ENCODE measurements at places on chromosomes 6 and 20.

- DNase-seq, result no peak
Observed at GRCh38 chr20:45470937-45471336, 1.4 kb downstream of the WFDC2 start.

- DNase-seq, result no peak
Observed at GRCh38 chr6:149935668-149936067, 6.1 kb upstream of the ULBP2 start.

DNA sequence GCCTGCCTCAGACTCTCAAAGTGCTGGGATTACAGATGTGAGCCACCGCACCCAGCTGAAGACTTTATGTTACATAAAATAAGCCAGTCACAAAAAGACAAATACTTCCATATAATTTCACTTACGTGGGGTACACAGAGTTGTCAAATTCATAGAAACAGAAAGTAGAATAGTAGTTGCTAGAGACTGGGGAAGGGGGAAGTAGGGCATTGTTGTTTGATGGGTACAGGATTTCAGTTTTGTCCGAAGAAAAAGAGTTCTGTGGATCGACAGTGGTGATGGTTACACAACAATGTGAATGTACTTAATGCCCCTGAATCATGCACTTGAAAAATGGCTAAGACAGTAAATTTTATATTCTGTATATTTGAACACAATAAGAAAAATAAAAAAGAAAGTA is 41.6 kb upstream of the ANKEF1 start:
- no peak for DNase-seq

DNA sequence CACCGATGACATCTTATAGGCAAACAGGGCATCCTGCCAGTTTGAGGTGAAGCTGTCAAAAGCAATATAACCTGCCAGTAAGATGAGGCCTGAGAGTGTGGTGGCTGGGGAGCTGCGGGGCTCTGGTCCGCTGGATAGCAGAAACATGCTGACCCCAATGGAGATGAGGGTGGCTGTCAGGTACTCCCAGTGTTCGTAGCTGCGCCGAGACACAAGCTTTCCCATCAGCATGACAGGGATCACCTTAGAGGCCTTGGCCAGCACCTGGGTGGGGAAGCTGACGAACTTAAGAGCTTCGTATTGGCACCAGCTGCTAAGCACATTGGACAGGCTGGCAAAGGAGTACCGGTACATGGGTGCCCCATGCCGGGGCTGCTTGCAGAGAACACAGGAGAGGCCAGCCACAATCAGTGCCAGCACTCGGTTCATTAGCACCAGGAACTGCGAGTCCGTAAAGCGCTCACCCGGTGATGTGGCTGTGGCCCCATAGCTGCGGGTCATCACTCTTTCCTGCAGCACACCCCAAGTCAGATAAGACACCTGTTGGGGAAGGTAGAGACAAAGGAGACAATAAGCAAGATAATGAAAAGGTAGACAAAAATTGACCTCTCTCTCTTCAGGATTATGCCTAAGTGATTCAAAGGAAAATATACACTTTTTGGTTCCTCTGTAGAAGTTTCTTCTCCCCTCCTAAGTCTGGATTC is 2.1 kb downstream of the SLC35B2 start:
- no peak for DNase-seq

- DNase-seq, result no peak
Observed at GRCh38 chr6:156658966-156659821, 118.0 kb upstream of the ARID1B start.

DNA sequence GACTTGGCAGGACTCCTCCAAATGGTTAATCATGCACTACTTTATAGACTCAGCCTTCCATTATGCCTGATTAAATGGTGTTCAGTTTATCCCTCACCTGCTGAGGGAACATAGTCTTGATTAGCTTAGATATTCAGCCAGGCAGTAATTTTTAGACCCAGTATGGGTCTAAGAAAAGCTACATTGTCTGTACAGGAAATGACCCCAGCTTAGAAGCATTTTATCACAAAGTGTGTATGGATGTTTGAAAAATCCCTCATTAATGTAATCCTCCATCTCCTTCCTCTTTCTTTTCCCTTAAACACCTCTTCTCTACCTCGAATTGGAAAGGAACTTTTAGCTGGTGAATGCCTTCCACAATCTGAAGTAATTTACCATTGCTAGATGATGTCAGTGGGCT is 252.2 kb upstream of the BMP2 start:
- no peak for DNase-seq

DNA sequence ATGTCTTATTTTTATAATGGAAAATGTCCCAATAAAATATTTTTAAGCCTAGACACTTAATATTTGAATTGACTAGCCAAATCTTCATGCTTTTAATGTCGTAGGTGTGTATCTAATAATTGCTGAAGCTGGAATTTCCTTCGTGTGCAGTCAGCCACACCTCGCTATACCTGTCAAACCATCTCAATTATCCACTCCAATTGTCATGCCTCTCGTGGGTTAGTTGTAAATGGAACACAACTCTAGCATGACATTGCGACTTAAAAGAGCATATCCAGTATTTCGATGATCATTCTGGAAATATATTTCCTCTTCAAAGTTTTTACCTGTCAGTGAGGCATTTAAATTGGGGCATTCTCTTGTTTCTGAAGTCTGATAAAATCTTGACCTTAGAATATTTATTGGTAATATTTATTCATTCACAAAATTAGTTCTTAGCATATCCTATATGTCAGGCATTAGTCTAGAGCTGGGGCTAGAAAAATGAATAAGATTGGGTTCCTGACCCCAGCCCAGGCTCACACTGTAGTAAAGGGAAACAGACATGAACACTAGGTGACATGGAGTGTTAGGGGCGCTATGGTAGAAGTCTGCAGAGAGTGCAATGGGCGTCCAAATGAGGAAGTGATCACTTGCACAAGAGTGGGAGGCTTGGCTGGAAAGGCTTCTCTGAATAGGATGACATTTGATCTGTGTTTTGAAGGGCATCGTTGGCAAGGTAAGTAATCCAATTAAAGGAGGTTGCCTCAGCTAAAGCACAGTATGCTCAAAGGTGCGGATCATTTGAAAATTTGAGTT is 11.0 kb upstream of the CFAP206 start:
- no peak for DNase-seq

DNA sequence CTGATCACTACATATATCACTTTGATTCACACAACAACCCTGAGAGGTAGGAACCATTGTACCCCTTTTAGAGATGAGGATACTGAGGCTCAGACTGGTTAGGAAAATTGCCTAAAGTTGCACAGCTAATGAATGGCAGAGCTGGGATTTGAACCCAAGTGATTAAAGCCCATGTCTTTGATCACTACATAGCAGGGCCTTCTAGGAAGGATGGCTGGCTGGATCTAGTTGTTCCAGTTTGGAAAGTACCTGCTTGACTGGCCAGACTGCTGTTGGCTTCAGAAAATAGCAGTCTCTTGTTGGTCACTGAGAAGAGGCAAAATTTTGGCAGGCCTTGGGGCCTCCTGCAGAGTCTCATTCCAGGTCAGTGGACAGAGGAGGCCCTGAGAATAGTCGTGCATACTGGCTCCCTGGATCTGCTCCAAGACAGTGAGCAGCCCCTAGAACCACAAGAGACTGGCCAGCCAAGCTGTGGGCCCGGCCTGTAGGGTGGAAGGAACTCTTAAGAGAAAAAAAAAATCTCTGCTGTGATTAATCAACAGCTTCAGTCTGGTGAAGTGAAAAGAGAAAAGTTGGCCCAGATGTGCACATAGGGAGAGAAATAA is 17.5 kb downstream of the PPARD start:
- no peak for DNase-seq

DNA sequence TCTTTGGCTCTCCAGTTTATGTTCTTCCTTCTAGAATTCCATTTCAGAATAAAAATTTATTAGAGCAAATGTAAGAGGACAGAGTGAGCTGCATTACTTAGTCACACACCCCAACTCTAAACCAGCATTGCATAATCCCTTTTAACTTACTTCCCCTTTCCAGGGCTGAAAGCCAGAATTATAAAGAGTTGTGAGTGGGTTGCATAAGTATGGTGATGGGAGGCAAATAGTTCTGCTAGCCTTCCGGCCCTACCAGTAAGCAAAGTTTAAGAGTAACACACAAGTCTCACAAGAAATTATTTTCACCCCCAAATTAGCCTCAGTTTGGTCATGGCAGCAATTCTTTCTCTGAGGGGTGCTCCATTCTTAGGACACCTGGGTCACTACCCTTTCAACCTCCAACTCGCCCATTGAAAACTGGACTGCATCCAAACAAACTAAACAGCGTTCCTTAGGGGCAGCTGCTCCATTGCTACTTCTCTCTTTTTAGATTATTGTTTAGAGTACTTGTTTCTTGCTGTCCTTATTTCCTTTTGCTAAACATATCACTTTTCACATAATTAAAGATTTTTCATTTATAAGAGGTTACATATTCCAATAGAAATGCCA is 1.6 kb downstream of the KIAA0408 start:
- DNase-seq, result no peak

DNA sequence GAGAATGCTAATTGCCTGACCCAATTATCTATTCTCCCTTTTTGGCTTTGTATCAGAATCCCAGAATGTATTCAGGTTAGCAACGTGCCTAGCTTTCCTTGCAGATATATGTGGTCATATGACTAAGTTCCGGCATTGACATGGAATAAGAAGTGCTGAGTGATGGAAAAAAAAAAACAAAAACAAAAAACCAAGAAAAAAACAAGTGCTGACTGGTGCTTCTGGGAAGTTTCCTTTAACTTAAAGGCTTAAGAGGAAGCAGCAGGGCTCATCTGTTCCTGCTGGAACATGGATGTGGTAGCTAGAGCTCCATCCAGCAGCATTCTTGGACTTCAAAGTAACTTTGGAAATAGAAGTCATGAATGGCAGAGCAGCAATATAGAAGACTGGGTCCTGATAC is 10.4 kb upstream of the RPF2 start:
- DNase-seq, result no peak

GRCh38 chr6:53316142-53316541 is 32.6 kb downstream of the ELOVL5 start:
- no peak for DNase-seq

DNA sequence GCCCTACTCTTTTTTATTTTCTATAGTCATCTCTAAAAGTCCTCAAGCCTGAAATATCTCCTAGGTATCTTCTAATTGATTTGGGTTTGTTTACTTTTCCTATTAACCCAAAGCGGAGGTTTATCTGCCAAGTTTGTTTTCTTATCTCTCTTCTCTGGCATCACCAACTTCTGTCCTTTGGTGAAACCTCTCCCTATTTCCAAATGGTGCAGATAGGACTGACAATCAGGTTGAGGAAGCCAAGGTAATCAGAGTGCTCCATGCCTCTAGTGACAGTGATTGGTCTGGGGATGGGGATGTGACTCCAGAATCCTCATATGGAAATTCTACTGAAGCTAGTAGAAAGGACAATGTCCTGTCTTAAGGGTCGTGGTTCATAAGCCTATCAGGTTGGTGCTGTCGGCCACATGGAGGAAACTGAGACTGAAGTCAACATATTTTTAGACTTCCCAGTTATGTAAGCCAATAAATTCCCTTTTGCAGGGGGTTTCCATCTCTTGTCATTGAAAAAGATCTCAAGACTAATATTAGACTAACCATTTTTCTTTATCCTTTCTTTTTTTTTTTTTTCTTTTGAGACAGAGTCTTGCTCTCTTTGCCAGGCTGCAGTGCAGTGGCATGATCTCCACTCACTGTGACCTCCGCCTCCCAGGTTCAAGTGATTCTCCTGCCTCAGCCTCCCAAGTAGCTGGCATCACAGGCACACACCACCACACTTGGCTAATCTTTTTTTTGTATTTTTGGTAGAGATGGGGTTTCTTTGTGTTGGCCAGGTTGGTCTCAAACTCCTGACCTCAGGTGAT is 28.0 kb downstream of the KIF6 start:
- DNase-seq, result no peak

DNA sequence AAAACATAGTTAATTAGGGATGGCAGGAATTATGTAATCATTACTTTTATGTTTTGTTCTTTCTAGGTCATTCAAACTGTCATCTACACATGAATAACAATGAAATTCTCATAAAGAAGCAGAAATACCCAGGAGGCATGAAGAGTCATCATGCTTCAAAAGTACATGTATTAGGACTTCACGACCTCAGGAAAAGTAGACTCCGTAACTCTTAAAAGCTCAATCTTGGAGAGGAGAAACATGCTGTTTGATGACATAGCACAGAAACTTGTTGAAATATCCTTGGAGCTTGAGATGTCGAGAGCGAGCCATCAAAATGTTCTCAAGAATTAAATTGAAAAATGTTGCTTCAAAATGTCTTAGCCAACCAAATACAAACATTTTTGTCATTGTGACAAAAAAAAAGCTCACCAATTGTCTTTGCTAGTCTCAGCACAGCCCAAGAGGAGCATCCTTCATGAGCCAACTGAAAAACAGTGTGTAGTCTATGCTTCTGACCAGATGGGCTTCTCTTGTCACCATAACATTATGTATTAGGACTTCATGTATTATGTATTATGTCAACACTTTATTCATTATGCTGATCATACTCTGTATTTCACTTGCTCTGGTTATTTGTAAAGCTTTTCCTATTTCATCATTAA is 28.2 kb upstream of the ANKEF1 start:
- no peak for DNase-seq

- no peak for DNase-seq
Observed at GRCh38 chr6:1379017-1379787, 10.2 kb upstream of the FOXF2 start.

DNA sequence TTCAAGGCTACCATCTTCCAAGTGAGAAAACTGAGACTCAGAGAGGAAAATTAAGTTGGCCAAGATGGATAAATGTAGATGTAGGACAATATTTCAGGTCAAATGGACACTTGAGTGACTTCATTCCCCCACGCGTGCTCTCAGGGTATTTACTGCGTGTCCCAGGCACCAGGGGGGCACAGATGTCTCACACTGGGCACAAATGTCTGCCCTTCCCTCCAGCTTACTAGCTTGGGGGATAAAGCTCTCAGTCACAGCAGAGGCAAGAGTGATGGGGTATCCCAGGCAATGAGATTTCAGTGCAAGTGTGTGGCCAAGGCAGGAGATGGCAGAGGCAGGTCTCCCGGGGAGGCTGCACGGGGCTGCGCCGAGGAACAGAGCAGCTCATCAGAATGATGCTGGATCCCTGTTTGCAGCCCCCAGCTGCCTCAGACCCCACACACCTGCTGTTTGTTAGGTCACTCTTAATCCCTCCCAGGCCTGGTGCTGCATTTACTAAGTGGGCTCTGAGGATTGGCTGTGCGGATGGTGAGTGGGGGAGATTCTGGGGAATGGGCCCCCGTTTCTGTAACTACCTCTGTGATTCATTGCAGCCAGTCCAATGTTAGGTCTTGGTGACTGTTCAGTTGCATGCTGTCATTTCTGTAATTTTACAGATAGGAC is 44.1 kb downstream of the PTK7 start:
- no peak for DNase-seq

- DNase-seq, result no peak
Observed at GRCh38 chr6:45513843-45514242, 136.1 kb upstream of the SUPT3H start.

DNA sequence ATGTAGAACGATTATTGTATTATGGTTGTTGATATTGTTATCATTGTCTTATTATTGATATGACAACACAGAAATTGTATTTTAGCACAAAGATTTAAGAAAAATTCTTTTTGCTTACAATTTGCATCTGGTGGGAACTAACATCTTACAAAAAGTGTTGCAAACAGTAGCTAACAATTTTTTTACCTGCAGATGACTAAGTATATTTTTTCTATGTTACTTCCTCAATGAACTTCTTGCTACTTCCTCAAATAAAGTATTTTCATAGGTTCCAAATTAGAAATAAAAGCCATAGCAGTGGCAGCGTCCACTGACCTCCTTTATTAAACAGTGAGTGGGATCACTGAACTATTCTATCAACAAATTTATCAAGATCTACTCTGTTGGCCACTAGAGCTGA is 847.0 kb downstream of the PHF3 start:
- DNase-seq, result no peak

Data from NCI-H2081 treated with DMSO at 0.1 percent for 48 hours (cell line).